ENCODE measurements at places on chromosomes 5 and 9.

DNA sequence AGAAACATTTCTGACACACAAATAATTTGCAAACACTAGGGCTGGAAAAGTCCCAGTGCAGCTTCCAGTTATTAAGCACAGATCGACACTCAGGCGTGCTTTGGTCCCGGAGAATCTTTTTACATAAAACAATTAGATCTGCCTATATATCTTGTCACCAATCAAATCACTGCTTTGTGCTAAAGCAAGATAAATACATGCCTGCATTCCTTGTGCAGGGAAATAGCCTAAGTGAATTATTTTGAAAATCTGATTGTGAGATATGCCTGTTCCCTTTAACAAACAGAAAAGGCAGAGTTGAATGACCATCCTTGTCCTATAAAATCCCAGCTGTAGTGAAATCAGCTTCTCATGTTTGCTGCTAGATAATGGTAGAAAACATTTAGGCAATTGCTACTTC is 604.4 kb downstream of the CCDC171 start:
- no peak for DNase-seq

DNA sequence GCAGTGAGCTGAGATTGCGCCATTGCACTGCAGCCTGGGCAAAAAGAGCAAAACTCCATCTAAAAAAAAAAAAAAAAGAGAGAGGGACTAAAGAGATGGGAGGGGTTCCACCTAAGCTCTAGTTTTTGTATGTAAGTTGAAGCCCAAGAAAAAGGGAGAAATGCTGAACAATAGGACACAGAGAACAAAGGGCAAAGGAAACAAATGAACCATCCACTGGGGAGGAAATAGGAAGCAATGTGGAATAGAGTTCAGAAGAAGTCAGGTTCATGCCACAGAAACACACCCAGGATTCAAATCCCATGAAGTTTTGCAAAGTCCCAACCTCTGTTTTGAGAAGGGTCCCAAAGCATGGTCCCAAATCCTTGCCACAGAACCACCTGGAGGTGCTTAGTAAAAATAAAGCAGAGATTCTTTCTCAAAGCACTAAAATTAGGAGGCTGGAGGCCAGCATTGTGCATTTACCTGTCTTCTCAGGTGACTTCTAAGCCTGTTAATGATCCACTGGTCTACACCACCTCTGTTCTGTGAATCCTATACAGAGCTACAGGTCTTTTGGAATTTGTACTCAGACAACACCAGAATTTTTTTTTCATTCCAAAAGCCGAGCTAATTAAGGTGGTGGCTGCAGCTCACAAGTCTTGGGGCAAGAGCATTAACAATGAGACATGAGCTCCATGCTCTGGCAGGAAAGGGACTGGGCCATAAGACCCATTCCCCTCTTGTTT is 177.6 kb downstream of the DOCK8 start:
- no peak for DNase-seq

DNA sequence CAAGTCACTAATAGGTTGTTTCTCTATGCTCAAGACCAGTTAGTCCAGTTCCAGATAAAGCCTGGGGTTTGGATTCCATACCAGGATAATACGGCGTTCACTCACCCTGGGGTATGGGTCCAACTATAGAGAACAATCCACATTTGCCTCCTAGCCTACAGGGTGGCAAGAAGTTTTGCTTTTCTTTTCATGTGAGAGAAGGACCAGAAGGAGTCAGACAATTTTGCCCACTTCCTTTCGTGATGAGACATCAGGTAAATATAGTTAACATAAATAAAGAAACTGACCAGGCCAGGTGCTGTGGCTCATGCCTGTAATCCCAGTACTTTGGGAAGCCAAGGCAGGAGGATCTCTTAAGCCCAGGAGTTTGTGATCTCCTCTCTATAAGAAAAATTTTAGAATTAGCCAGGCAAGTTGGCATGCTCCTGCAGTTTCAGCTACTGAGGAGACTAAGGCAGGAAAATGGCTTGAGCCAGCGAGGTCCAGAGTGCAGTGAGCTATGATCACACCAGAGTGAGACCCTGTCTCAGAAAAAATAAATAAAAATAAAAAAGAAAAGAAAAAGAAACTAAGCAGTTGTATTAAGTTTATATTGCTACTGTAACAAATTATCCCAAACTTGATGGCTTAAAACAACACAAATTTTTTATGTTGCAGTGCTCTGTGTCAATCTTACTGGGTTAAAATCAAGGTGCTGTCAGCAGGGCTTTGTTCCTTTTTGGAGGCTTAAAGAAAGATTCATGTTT is 7.5 kb upstream of the REEP5 start:
- DNase-seq = no peak

GRCh38 chr9:137149942-137150616 is 11.1 kb downstream of the GRIN1 start:
- no peak for DNase-seq

GRCh38 chr5:9601055-9601739 is 29.0 kb downstream of the TAS2R1 start:
- DNase-seq = no peak

- DNase-seq = no peak
Observed at GRCh38 chr5:157888814-157889532, 30.0 kb upstream of the CLINT1 start.

DNA sequence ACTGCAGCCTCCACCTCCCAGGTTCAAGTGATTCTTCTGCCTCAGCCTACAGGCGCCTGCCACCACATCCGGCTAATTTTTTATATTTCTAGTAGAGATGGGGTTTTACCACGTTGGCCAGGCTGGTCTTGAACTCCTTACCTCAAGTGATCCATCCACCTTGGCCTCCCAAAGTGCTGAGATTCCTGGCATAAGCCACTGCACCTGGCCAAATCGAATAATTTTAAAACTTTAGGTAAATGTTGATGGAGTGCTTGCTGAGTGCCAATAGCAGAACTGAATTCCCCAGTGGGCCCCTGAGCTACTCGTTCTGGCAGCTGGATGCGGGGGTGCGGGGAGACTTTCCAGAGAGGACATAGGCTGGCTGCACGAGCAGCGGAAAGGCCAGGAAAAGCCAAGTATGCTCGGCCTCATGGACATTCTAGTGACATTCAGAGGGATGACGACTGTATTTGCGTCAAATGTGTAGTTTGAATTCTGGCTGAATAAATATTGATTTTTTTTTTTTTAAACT is 16.8 kb downstream of the TRAF2 start:
- DNase-seq = no peak

DNA sequence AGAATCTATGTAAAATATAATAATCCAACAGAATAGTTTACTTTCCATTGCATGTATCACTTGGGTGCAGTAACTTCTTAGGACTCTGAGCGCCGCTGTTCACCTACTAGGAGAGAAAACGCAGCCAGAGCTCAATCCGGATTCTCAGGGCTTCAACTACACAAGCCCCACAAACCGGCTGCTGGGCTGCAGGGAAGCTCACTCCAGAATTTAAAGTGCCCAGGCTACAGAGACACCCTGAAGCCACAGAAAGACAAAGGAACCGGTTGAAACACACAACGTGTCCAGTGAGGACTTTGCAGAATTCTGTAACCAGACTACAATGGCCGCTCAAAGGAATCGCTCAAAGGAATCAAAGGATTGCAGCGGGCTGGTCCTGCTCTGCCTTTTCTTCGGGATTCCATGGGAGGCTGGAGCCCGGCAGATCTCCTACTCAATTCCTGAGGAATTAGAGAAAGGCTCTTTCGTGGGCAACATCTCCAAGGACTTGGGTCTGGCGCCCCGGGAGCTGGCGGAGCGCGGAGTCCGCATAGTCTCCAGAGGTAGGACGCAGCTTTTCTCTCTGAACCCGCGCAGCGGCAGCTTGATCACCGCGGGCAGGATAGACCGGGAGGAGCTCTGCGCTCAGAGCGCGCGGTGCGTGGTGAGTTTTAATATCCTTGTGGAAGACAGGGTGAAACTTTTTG is at the start of gene PCDHGA10:
PCDHGA10 (plus strand) TSS at position 134 of the 686 bp plus-strand sequence; CDS start at position 323, 189 bp downstream.
- no peak for DNase-seq

DNA sequence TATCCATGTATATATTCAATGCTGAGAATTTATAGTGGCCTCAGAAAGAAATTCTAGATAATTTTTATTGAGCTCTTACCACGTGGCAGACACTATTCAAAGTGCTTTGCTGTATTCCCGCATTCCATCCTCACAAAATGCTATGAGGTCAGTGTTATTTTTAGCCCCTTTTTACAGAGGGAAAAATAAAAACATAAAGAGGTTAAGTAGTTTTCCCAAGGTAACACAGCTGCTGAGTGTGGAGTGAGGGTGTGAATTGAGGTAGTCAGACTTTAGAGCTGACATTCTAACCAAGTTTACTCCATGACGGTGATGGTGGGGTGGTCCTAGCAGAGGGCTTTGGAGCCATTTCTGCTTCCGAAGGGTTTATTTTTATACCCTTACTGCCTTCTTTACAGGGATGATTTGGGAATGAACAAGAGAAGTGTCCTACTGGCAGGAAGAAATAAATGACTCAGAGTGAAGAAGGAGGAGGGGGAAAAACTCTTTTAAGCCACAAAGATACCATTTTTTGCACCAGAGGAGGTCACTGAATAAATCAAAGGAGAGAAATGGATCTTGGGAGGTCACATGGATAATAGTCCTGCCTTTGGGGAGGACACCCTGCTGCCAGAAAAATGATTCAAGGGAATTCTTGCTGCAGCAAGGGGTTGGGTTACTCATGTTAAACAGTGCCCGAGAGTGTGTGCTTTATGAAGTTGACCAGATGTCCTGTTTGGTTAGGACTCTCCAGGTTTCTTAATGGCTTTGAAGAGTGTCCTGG is 76.1 kb downstream of the HMHB1 start:
- no peak for DNase-seq

DNA sequence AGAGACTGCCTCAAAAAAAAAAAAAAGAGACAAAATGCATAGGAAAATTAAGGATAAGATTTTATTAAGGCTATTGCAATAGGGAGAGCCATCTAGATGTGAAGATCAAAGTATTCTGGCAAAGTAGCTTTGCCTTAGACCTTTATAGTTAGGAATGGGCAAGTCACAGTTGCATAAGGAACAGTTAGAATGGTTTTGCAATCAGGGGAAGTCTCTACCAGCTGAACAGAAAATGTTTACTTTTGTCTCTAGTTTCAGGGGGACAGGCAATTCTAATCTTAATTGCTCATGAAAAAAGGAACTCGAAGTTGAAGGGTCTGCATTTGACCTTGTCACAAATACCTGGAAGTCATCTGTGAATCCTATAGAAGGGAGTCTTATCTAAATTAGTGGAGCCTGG is 13.1 kb upstream of the ATP6V1G1 start:
- no peak for DNase-seq

Data from right renal cortex interstitium (tissue), 3 donors.